Breast epithelium (tissue), 4 donors: ENCODE measurements at places on chromosomes 4 and X. TPM values are rescaled to one million over a fixed set of nuclear protein-coding genes. Genes with fewer than 3 reads are reported as not detected.

The GLRA2 gene
- total RNA-seq: not detected

The XK gene
- total RNA-seq: under 0.01 TPM

The TEX11 gene
- not detected for total RNA-seq

The PLAC8 gene
- 4.5 TPM for total RNA-seq

The SHROOM3 gene
- 0.32 TPM for total RNA-seq

The SRPX2 gene
- total RNA-seq: 15.2 TPM

The SULT1E1 gene
- total RNA-seq: 0.59 TPM

The RXFP1 gene
- not detected for total RNA-seq

The C4orf51 gene
- not detected for total RNA-seq

The SSX4 gene
- not detected for total RNA-seq

The TLR1 gene
- 13.1 TPM for total RNA-seq

- no peaks in the 10 kb centered on the region for H3K27me3 ChIP-seq
- no peak overlapping the region for H3K4me3 ChIP-seq
- H3K4me1 ChIP-seq: no peaks in the 10 kb centered on the region
- no peak overlapping the region for H3K27ac ChIP-seq
- no peak for DNase-seq
These were observed 103.8 kb upstream of the SORBS2 start for GRCh38 chr4:185915817-185916216.

- no peak overlapping the region for H3K4me3 ChIP-seq
- no peaks in the 10 kb centered on the region for H3K36me3 ChIP-seq
- no peak overlapping the region for H3K27ac ChIP-seq
- peak; percentile 30 for DNase-seq
- H3K27me3 ChIP-seq: peaks cover 41% of the 10 kb centered on the region
These were observed 6.5 kb downstream of the C4orf50 start for GRCh38 chr4:6011686-6012085.

GRCh38 chr4:186728631-186729271 is 5.1 kb upstream of the FAT1 start:
- H3K27ac ChIP-seq: no peak overlapping the region
- no peaks in the 10 kb centered on the region for H3K27me3 ChIP-seq
- H3K4me3 ChIP-seq: no peak overlapping the region
- H3K36me3 ChIP-seq: no peaks in the 10 kb centered on the region
- DNase-seq: no peak

DNA sequence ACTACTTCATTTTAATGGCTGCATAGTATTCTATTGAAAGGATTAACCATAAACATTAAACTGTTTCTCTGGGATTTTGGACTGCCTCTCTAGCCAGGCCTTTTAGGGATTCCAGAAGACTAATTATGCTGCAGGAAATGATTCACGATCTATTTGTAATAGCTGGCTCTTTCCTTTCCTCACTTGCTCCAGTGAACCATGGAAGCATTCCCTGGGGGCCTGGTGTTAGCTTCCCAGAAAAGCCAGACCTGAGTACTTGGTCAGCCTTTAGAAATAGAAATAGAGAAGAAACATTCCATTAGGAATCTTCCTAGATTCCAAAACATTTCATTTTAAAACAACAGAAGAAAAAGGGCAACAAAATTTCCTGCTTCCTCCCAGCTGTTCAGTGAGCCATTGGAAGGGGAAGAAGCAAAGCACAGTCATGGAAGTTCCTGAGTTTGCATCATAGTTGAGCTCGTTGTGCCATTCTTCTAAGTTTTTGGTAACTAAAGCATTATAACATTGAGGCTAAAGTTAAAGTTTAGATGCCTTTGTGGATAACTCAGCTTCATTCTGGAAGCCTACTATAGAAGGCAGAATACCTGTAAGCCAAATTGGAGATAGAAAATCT is 83.5 kb downstream of the NPNT start:
- no peaks in the 10 kb centered on the region for H3K27me3 ChIP-seq
- H3K36me3 ChIP-seq: no peaks in the 10 kb centered on the region
- no peaks in the 10 kb centered on the region for H3K4me1 ChIP-seq
- DNase-seq: no peak
- no peak overlapping the region for H3K4me3 ChIP-seq
- no peak overlapping the region for H3K27ac ChIP-seq

DNA sequence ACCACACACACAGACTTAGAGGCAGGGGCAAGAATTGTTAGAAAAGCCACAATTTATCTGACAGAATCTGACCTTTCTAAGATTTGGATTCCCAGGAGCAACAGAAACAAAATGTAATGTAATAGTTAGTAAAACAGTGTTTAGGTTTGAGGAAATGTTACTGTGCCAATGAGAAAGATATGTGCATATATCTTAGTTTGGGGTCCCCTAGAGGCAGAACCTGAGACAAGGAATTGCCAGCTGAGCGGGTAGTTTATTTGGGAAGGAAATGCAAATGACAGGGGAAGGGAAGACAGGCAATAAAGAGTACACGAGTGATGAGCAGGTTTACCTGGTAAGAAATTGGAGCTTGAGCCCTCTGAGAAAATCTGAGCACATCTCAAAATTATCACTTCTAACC is 31.3 kb upstream of the DDX53 start:
- H3K36me3 ChIP-seq: no peaks in the 10 kb centered on the region
- DNase-seq: no peak
- H3K27me3 ChIP-seq: no peaks in the 10 kb centered on the region
- H3K27ac ChIP-seq: no peak overlapping the region
- H3K4me1 ChIP-seq: no peaks in the 10 kb centered on the region

GRCh38 chrX:20265726-20266681 is 705 bp downstream of the RPS6KA3 start:
- peak overlapping the region; percentile 77 for H3K4me3 ChIP-seq
- H3K27ac ChIP-seq: peak overlapping the region; percentile 93
- DNase-seq: no peak

GRCh38 chr4:107993969-107994368 is 4.3 kb downstream of the HADH start:
- no peak overlapping the region for H3K27ac ChIP-seq
- H3K4me1 ChIP-seq: no peaks in the 10 kb centered on the region
- DNase-seq: no peak
- H3K27me3 ChIP-seq: no peaks in the 10 kb centered on the region
- H3K4me3 ChIP-seq: no peak overlapping the region

GRCh38 chrX:71637253-71637618 is 18.9 kb upstream of the CXCR3 start:
- H3K4me1 ChIP-seq: no peaks in the 10 kb centered on the region
- H3K27me3 ChIP-seq: no peaks in the 10 kb centered on the region
- no peaks in the 10 kb centered on the region for H3K36me3 ChIP-seq
- no peak overlapping the region for H3K4me3 ChIP-seq

- H3K4me1 ChIP-seq: no peaks in the 10 kb centered on the region
- no peak overlapping the region for H3K27ac ChIP-seq
- no peaks in the 10 kb centered on the region for H3K27me3 ChIP-seq
- H3K4me3 ChIP-seq: no peak overlapping the region
- DNase-seq: no peak
- H3K36me3 ChIP-seq: no peaks in the 10 kb centered on the region
These were observed 12.9 kb downstream of the CD99 start for GRCh38 chrX:2703991-2704369.

DNA sequence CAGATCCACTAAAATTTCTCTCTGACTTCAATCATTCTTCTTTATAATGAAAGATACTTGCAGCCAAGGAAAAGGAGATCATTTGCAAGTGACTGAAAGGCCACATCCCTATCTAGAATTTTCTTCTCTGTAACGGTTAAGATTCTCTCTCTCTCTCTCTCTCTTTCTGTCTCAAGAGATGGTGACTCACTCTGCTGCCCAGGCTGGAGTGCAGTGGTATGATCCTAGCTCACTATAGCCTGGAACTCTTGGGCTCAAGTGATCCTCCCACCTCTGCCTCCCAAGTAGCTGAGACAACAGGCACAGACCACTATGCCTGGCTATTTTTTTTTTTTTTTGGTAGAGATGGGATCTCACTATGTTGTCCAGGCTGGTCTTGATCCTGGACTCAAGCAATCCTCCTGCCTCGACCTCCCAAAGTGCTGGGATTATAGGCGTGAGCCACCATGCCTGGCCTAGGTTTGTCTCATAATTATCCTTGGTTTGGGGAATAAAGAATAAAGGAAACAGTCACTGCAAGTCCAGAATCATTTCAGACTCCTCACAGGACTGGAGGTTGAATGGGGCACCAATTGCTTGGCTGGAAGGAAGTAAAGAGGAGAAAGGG is 33.3 kb upstream of the GALNT7 start:
- no peak overlapping the region for H3K27ac ChIP-seq
- no peak for DNase-seq
- H3K36me3 ChIP-seq: no peaks in the 10 kb centered on the region
- H3K27me3 ChIP-seq: no peaks in the 10 kb centered on the region

- no peaks in the 10 kb centered on the region for H3K27me3 ChIP-seq
- no peaks in the 10 kb centered on the region for H3K4me1 ChIP-seq
- H3K36me3 ChIP-seq: no peaks in the 10 kb centered on the region
These were observed 1406.0 kb downstream of the RPA4 start for GRCh38 chrX:98289726-98290125.

GRCh38 chrX:131393426-131393825 is 104.3 kb upstream of the IGSF1 start:
- no peak overlapping the region for H3K4me3 ChIP-seq
- H3K27me3 ChIP-seq: peaks cover 34% of the 10 kb centered on the region
- no peaks in the 10 kb centered on the region for H3K4me1 ChIP-seq
- H3K27ac ChIP-seq: no peak overlapping the region
- no peak for DNase-seq
- H3K36me3 ChIP-seq: no peaks in the 10 kb centered on the region

DNA sequence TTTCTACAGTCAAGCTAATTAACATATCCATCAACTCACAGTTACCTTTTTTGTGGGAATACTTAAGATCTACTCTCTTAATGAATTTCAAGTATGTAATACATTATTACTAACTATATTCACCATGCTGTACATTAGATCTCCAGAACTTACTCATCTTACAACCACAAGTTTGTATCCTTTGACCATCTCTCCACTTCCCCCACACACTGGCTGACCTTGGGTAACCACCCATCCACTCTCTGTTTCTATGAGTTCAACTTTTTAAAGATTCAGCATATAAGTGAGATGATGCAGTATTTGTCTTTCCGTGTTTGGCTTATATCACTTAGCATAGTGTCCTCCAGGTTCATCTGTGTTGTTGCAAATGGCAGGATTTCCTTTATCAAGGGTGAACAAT is 30.5 kb upstream of the MAGED1 start:
- H3K27ac ChIP-seq: no peak overlapping the region
- no peak overlapping the region for H3K4me3 ChIP-seq
- H3K36me3 ChIP-seq: no peaks in the 10 kb centered on the region
- H3K4me1 ChIP-seq: no peaks in the 10 kb centered on the region
- no peak for DNase-seq

DNA sequence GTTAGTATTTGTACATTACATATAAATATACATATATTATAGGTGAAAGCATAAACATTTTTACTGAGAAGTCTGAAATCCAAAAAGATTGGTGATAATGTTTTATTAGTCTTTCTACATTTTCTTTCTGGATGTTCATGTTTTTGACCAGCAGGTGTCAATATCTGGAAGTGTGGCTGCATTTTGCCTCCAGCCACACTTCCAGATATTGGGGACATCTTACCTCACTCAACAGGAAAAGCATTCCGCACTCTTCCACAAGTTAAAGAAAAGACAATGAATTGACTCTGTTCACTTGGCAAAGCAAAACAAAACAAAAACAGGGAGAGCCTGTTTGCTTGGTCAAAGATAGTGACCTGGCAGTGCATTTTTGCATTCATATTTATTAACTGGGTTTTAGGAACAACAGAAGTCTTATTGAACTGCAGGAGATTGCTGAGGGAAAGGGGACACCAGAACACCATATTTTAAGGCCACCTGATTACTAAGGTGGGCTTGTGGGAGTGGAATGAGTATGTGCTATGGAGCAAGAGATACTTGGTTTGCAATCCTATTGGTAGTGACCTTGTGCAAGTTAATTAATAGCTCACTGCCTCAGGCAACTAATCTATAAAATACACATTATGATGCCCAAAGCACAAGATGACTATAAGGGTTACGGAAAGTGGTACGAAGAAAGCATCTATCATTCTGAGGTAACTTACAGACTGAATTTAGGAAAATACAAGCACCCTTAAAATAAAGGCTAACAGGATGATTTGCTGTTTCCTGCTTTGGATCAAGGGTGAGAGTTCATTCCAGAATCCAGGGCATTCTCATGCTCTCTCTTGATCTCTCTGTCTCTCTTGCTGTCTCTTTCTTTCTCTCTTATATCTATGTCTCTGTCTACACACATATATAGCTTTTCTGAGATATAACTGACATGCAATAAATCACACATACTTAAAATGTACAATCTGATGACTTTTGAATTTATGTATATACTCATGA is 389.9 kb upstream of the EMCN start:
- H3K27ac ChIP-seq: no peak overlapping the region
- H3K4me3 ChIP-seq: no peak overlapping the region
- H3K36me3 ChIP-seq: no peaks in the 10 kb centered on the region
- H3K27me3 ChIP-seq: no peaks in the 10 kb centered on the region
- peak; percentile 18 for DNase-seq
- no peaks in the 10 kb centered on the region for H3K4me1 ChIP-seq

DNA sequence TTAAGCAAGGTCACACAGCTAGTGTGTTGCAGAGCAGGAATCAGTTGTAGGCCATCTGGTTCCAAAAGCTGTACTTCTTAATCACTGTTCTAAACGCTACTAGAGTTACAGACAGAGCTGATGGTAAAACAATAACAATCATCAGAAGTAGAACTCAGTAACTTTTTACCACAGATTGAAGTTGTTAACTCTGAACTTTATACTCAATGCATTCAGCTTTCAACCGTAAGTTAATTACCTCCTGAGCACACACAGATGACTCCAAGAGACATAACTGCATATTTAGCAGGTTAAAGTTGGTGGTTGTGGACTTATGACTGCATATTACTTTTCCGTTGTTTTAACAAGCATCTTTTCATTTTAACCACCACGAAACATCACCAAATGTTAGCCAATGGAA is 127.3 kb downstream of the PRSS12 start:
- no peaks in the 10 kb centered on the region for H3K36me3 ChIP-seq
- no peak for DNase-seq
- no peak overlapping the region for H3K27ac ChIP-seq
- H3K4me3 ChIP-seq: no peak overlapping the region
